ENCODE measurements at places on chromosomes 7 and 10.

- DNase-seq = no peak
Observed at GRCh38 chr10:94333051-94333450, 29.7 kb downstream of the NOC3L start.

GRCh38 chr10:24574161-24574560 is 149.5 kb downstream of the ARHGAP21 start:
- DNase-seq = no peak

GRCh38 chr7:2985866-2986265 is 57.8 kb downstream of the CARD11 start:
- DNase-seq = no peak

GRCh38 chr7:25857376-25858067 is 294.5 kb upstream of the NFE2L3 start:
- DNase-seq = peak; percentile 38

DNA sequence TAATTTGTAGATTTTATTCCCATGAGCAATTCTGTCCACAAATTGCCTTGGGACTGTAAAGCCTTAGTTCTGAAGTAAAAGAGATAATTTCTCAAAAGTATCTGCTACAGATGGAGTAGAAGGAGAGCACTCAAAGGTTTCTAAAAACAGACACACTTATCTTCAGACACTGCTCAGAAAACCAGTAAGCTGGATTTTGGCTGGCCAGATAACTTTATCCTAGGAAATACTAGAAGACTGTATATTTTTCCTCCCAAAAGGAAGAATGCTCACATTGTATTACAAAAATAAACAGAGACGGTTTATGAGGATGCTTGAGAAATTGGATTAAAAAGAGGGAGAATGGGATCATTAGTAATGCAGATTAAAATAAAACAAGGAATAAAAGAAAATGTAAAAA is 178.0 kb upstream of the IGFBP3 start:
- no peak for DNase-seq

GRCh38 chr7:18489624-18490023 is 5.9 kb upstream of the HDAC9 start:
- no peak for DNase-seq

- DNase-seq = no peak
Observed at GRCh38 chr10:116418389-116418788, 9.3 kb upstream of the PNLIPRP3 start.

DNA sequence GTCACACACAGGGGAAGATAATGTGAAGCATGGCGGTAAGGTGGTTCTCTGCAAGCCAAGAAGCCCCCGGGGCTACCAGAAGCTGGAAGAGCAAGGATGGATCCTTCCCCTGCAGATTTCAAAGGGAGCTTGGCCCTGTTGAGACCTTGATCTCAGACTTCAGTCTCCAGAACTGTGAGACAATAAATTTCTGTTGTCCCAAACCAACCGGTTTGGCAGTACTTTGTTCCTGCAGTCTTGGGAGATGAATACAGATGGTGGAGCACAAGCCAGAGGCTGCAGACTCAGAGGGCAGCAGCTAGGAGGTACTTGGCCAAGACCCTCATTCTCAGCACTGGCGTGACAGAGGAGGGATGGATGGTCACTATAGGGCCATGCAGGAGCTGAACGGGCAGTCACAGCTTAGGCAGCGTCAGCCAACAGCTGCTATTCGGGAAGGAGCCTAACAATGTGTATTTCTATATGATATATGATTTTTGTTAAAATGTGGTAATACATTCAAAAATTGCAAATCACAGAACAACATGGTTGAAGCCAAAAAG is 387.3 kb downstream of the TNS3 start:
- no peak for DNase-seq

DNA sequence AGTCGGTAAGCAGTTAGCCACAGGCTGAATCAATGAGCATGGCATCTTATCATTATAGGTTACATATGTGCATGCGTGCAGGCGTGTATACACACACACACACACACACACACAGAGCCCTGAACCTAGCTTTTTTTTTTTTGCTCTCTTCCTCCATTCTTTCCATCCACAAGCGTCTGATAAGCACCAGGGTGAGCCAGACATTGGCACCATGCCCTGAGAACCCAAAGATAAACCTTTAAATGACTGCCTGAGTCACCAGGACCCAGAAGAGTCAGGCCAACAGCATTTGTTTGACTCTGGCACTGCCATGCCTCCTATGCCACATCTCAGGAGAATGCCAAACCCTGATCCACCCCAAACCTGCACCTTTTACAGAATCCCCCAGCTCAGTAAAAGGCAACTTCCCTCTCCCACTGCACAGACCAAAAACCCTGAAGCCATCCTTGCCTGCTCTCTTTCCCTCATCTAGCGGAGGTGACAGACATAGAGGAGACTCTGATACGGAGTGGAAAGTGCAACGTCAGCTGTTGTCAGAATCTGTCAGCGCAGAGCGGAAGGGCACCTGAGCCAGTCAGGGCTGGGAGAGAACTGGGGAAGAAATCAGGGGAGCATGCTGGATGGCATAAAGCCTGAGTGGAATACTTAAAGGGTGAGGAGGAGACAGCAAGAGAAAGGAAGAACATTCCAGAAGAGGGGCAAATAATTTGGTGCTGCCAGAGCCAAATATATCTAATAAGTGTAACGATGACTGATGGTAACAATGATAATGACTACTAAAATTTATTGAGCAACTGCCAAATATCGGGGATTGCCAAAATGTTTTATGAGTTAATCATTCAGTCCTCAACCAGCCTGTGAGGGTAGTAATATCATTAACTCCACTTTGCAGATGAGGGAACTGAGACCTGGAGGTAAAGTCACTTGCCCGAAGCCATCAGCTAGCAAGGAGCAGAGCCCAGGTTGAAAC is 3.2 kb downstream of the PARP12 start:
- DNase-seq = peak; percentile 94

- peak; percentile 74 for DNase-seq
Observed at GRCh38 chr10:47421057-47421952, 37.2 kb upstream of the ZNF488 start.

- peak; percentile 47 for DNase-seq
Observed at GRCh38 chr7:40324914-40325313, 190.1 kb downstream of the SUGCT start.

- DNase-seq = no peak
Observed at GRCh38 chr10:132037676-132037975, 28.1 kb upstream of the JAKMIP3 start.

DNA sequence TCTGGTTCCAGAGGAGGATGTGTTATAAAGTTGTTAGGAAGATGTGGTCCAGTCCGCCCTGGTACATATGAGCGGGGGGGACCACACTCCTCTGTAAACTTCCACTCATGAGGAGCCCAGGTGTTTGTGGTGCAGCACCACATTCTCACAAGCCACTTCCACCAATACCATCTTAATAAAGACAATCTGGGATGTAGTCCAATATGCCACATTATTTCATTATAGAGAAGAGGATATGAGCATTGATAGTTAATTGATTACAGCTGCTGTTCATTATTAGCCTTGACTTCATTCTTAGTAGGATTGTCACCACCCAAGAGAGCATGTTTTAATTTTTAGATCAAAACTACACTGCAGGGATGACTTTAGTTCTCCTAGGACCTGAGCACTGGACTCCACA is 40.5 kb downstream of the ERCC6 start:
- no peak for DNase-seq

- DNase-seq = no peak
Observed at GRCh38 chr10:68606918-68607317, 46.8 kb downstream of the TET1 start.

DNA sequence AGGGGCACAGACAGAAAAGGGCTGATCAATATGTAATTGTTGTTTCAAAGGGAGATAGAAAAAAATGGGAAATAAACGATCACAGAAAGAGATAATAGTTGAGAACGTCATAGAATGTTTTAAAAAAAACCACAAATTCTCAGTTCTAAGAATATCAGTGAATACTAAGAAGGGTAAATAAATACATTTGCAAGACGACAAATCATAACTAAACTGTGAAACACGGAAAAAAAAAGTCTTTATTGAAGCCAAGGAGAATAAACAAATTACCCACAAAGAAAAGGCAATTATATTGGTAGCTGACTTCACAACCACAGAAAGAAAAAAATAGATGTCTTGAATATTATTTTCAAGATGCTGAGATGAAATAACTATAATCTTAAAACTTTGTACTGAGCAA is 305.2 kb upstream of the STEAP1 start:
- no peak for DNase-seq

DNA sequence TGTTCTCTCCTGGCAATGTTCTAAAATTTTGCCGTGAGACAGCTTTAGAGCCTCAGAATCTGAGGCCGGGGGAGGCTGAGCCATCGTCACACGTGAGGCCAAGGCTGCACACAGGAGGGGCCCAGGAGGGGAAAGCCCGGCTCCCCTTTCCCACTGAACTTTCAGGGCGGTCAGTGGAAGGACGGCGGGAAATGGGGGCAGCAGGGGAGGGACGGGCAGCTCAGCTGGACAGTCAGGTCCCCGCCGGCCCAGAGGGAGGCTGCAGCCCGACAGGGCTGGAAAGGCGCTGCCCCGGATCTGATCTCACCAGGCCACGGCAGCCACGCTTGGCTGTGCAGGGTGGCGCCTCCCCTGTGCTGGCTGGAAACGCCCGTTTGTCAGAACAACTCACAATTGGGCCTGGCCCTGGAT is 43.3 kb upstream of the ADGRA1 start:
- peak; percentile 5 for DNase-seq

DNA sequence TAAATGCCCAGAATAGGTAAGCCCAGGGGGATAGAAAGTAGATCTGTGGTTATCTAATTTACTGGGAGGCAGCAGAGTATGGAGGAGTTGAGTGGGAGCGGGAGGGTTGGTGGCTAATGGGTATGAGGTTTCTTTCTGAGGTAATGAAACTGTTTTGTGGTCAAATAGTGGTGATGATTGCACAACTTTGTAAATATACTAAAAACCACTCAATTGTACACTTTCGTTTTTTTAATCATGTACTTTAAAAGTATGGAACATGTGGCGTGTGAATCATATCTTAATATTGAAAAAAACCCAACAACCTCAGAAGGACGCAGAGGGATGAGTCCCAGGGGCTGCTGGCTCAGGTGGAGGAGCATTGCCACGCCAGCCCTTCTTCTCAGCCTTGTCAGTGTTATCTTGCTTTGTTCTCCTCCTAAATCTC is 118.1 kb downstream of the WDR11 start:
- no peak for DNase-seq

- DNase-seq = peak; percentile 59
Observed at GRCh38 chr7:46468753-46469356, 547.8 kb upstream of the IGFBP3 start.

- DNase-seq = peak; percentile 33
Observed at GRCh38 chr7:66877577-66878300, 43.3 kb upstream of the TMEM248 start.

GRCh38 chr7:146479040-146479439 is 362.4 kb downstream of the CNTNAP2 start:
- no peak for DNase-seq

DNA sequence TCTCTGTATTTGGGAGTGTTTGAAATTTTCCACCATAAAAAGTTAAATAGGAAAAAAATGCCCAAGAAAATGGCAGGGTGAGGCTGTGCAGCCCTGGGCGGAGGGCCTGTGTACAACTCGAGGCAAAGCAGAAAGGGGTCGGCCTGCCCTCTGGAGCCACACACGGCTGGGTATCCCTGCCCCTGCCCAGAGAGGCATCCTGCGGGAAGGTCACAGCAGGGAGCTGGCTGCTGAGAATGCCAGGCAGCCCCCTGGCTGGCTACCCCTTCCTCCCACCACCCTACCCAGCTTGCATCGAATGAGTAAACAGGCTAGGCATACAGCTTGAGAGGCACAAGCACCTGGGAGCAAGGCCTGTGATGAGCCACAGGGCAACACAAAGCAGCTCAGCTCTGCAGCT is 46.1 kb downstream of the CAMK2B start:
- no peak for DNase-seq

DNA sequence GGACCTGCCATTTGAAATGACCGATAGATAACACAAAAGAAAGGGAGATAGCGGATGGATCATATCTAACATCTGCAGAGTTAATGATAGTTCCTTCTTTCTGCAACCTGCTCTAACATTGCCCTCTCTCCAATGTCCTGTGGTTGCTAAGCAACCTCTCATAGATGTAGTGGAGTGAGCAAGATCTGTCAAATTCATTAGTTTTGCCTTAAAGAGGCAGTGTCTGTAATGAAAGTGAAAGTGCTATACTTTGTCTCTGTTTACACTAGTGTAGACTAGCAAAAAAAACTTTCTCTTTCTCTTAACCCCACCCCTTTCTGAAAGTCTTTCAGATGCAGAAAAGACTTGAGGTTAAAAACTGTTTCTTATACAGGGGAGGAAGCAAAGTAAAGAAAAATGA is 1196.9 kb downstream of the SORCS3 start:
- peak; percentile 32 for DNase-seq

DNA sequence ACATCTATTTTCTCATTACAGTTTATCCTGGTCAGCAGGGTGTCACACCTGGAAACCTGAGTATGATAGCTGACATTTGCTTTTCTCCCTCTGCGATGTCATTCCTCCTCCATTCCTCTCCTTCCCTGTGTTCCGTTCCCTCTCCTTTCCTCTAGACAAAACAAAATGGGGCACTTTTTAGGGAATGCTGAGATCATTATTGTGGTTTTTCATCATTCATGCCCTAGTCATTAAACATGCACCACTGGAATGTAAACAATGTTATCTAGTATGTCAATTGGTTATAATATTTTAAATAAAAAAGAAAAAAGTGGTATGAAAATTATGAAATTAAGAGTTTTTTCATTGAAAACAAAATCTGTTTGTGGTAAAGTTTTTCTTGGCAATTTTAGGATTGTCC is 132.6 kb downstream of the MAPK8 start:
- peak; percentile 69 for DNase-seq

DNA sequence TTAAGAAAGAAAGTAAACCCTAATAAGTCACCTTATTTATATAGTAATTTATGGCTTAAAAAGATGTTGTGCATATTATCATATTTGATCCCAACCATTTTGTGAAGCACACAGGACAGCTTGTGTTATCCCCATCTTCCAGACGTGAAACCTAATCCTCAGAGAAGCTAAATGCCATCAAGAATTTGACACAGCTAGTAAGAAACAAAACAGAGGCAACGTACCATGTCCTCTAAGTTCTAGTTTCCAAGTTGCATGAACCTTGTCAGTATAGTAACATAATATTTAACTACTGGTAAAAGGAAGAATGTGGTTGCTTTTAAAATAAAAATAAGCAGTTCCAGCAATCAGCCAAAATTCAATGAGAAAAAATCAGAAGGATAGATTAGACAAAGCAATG is 41.5 kb downstream of the PTN start:
- DNase-seq = no peak

DNA sequence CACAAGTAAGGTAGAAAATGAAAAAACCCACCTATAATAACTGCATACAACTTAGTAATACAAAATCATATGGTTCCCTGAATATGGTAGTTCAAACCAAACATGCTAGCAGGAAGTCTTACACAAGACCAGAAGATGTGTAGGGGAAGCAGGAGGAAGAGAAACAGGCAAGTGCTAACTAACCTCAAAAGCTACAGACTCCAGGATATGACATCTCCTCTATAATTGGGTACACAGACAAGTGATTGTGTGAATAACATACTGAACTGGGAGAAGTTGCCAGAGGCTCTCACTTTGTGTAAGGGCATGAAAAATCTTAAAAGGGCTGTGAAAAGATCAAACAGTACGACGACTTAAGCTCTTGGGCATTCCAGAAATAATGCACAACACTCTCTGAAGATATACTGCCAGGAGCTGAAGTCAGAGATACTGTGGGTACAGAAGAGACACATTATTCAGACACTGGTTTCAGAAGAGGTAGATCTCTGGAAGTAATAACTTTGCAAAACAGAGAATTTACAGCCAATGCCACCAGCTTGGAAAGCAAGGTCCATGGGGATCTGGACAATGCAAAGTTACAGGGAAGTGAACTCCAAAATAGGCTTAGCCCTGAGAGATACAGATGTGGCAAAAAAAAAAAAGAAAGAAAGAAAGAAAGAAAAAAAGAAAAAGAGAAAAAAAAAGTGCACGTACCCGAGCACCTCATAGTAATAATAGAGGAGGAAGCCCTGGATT is 767.2 kb downstream of the TNS3 start:
- peak; percentile 18 for DNase-seq
